GM10248 (cell line): ENCODE measurements at places on chromosomes 7 and 10.
A peak's percentile ranks its signal among the peaks of the same experiment; 100 is the strongest.

DNA sequence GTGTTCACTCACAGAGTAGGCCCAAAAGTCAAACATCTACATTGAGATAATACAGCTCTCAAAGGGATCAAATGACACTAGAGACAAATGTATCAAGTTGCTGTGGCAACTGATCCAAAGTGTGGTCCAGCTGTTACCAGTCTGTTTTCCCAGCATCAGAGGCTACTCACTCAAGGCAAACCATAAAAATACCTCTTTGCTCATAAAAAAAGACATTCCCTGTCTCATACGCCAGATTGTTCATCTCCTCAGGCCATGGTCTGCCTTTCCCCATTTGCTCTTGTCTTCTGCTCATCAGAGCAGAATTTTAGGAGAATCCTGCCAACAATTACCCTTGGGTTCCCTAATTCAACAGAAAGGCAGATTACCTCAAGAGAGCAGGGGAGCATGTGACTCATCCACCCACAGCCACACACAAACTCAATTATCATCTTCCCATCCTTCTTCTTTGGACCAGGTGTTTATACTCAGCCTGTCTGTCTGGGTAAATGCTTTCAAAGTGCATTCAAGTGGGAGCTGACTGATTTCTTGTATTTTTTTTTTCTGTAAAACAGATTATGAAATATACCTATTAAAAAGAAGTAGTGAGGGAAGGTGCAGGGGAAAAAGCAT is 226.5 kb upstream of the HPS1 start:
- DNase-seq = no peak

DNA sequence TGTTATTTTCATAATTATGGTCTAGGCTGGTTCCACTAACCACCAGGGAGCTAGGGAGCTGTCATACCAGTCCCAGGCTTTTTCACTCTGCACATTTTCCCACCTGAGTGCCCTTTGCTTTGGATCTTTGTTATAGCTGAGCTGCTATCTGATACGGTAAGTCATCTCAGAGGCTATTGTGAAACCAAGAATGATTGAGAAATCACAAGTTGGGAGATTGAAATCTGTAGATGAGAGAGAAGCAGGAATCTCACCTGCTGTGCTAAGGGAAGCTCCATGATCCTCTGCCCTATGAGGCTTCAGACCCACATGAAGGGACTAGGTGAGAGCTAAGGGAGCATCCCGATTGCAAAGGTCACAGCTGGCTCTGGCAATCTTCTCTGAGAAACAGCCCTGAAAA is 307.8 kb downstream of the REEP3 start:
- DNase-seq = no peak

GRCh38 chr7:64667311-64667710 is 1.4 kb downstream of the ZNF107 start:
- DNase-seq = no peak

- no peak for DNase-seq
These were observed 81.8 kb downstream of the TNS3 start for GRCh38 chr7:47500103-47500563.

DNA sequence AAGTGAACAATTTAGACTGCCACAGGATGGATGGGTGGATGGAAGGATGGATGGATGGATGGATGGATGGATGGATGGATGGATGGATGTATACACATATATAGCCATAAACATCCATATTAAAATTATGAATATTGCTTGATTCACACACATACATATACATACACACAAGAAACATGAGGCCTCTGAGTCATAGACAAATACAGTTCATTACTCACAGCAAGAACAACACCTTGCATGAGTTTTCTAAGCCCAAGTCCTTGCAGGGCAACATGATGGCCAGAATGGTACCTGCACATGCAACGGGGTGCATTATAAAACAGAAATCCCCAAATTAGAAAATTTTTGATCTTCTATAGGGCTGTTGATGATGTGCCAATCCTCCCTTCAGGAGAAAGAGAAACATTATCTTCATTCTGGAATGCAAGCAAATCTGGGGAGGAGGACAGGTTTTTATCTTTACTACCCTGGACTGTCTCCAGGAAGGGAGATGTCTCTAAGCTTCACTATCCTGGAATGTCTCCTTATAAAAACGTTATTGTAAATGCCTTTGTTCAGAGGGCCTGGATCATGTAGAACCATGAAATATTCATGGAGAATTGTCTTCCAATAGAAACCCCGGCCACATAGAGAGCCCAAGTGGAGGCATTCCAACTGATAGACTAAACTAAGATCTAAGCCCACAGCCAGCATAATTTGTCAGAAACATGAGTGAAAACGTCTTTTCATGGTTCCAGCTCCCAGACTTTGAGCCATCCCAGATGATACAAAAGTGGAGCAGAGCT is 238.6 kb upstream of the LRRN3 start:
- no peak for DNase-seq

GRCh38 chr7:112372101-112372500 is 78.2 kb upstream of the IFRD1 start:
- no peak for DNase-seq

GRCh38 chr10:43282881-43283280 is 16.0 kb upstream of the RASGEF1A start:
- DNase-seq = no peak

DNA sequence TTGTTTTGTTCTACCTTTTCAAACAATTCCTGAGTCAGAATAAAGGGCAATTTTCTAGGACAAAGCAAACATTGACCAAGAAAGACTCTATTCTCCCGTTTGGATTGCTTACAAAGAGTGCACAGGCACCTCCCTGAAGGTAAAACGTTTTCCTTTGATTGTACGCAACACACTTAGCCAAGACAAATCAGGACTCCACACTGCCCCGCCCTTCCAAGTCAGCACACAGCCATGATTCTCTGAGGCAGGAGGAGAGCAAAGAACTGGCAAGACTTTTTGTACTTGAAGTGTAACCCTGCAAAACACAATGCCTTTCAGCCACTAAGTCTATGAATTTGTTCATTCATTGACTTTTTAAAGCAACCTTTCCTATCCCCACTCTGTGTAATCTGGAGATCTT is 85.0 kb upstream of the FAM180A start:
- no peak for DNase-seq

- no peak for DNase-seq
These were observed 240.3 kb downstream of the RNLS start for GRCh38 chr10:88342733-88343310.

DNA sequence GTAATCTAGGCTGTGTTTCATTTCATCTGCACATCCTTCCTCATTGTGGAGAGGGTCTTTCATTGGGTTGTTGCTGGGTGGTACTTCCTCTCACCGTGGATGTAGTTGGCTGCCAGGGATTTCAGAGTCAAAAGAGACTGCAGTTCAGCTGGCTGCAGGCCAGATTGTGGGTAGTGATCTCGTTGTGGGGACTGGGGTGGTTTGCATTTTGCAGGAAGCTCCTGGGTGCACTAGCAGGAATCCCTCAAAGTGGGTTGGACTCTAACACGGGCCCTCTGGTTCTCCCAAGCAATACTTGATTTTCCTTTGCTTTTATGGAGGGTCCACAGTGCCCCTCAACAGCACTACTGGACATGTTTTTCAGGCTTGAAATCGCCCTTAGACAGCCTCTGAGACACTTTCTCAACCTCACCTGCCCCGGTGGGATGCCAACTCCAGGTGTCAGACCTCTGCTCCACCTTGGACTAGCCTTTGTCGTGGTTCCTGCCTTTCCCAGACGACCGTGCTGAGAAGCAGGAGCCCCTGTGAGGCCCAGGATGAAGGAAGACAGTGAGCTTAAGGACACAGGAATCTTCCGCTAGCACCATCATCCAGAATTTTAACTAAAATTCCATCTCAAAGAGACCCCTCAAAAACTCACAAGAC is 23.9 kb upstream of the ZNF273 start:
- DNase-seq = peak; percentile 9

DNA sequence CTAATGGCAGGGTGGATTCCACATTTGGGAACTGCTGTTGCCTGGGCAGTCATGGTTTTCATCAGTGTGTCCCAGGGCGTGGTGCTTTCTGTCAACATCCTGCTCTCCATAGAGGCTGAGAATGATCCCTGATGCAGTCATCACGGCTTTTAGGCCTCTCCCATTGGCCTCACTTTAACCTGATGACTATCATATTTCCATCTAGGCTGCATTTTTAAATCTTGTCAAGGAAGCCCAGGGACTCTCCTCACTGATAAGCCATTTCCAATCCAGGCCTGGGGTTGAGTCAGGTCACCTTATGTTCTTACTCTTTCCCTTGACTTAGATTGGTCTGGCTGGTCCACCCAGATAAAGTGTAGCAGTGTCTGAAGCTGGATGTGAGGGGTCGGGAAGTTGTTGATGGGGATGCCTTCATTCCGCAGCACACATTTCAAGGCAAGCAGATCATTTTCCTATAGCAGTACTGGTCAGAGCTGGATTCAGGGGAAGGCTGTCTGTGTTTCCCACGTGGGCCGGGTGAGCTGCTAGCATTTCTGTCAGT is 177.0 kb downstream of the AUTS2 start:
- no peak for DNase-seq

DNA sequence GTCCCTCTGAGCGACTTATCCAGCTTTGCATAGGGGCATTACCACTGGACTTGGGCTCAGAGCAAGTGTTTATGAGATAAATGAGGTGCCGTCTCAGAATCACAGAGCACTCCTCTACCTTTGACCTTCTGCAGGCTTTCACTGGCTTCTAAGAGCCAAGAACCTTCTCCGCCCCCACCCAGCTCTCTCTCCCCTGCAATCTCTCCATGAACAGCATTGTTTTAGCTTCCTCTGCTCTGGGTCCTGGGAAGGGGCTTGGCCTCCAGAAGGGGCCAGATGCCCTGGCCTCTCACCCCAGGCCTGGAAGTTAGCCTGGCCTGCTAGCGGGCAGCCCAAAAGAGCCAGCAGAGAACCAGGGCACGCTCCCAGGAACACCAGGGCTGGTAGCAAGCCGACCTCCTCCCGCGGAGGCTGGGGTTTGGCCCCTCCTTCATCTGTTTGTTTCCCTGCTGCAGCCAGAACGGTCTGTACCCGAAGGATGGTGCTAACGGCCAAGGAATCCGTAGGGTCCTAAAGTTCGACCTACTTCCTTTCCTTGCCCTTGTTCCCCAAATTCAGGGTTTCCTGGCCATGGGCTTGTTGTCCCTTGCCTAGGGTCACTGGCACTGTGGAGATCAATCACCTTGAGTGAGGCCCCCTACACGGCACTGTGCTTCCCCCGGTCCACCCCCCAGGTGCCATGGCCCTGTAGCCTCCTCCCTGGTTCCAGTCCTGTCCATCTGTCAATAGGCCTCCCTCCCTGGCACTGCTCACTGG is 18.7 kb upstream of the DDIT4 start:
- DNase-seq = peak; percentile 56

DNA sequence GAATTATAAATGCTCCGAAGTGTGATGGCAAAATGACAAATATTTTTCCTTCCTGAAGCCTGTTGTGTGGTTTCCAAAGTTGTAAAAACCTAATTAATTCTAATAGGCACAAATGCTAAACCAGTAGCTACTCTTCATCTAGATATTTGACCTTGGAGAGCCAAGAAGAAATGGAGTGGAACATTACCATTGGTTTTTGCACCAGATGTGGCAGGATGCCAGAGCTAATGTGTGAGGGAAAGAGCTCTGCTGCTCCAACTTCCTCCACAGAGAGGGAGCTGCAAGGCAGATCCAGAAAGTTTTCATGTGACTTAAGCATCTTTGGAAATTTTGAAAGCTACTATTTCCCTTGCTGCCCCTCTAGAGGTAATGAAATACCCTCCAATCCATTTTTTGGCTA is 65.1 kb upstream of the HPS1 start:
- DNase-seq = no peak

DNA sequence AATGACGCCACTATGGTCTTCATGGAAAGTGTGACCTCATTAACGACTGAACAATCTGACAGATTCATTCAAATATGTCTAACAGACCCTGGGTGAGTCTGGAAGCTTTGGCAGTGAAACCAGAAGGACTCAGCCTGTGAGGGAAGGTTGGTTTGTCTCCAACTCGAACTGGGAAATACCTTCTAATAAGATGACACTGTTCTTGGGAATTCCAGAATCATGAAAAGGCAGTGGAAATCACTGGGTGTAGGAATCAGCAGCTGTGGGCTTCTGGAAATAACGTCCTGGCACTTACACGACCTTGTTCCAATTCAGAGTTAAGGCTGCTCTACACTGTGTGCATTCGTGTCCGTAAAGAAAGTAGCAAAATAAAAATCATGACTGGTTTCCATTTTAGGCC is 75.1 kb downstream of the DGKI start:
- DNase-seq = no peak

GRCh38 chr10:16348891-16349290 is 87.9 kb upstream of the PTER start:
- DNase-seq = no peak

- no peak for DNase-seq
These were observed 80.8 kb upstream of the COL1A2 start for GRCh38 chr7:94313926-94314325.

DNA sequence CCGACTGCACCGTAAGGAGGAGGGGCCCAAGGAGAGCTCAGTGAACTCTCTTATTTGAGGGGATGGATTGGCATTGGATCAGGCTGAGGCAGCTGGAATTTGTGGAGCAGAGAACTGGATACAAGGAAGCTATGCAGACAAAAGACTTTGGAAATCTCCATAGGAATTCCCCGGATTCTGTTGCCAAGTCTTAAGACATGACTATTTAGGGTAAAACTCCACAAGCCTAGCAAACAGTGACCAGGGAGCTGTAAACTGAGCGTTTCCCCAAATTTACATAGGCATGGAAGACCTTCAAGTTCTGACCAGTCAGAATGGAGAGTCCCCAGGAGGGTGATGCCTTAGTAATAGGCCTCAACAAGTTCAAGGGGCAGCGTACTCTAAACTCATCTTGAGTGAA is 82.5 kb upstream of the PCBD1 start:
- DNase-seq = no peak

- no peak for DNase-seq
These were observed 74.0 kb downstream of the INHBA start for GRCh38 chr7:41628901-41629300.

DNA sequence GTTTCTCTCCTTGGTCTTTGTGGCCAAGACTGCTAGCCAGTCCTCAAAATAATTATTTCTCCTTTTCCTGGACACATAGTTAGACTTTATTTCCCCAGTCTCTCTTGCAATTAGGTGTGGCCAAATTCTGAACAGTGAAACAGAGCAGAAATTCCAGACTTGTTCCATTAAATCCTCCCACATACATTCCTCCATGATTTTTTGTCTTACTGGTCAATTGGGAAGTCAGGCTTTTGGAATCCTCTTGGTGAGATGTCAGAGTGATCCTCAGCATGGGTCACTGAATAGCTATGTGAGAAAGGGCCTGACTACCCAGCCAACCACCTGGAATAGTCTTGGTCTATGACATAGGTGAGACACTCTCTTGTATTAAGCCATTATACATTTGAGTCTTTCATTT is 164.2 kb downstream of the DGKI start:
- DNase-seq = no peak
